Endothelial cell (in vitro differentiated cells): ENCODE measurements at places on chromosomes 11 and 22.

GRCh38 chr22:28728621-28729313 is 12.9 kb downstream of the CHEK2 start:
- DNase-seq, result no peak

DNA sequence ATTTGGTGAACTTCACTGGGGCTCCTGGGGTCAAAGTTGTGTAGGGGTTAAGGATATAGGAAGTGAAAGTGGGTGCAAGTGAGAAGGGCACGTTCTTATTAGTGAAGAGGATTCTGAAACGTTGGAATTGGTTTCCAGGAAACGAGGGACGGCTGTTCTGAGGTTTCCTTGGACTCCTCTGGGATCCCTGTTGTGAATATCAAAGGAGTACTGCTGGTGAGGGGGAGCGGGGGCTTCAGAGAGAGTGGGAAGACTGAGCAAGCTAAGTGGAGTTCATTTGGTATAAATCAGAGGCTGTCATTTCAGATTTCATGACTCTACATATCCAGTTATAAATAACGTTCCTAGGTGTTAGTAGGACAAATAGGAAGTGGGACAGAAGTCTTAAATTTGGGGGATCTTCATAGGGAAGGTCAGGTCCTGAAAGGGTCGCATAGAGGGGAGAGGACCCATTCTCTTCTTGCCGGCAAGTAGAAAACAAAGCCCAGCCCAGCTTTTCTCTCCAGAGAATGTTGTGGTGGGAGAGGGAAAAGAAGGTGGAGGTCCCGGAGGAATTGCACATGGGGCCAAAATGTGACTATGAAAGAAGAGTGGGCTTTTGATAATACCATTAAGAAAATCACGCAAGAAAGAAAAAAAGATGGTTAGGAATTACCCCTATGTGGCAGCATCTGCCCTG is 1.1 kb upstream of the NELL1 start:
- DNase-seq, result no peak

DNA sequence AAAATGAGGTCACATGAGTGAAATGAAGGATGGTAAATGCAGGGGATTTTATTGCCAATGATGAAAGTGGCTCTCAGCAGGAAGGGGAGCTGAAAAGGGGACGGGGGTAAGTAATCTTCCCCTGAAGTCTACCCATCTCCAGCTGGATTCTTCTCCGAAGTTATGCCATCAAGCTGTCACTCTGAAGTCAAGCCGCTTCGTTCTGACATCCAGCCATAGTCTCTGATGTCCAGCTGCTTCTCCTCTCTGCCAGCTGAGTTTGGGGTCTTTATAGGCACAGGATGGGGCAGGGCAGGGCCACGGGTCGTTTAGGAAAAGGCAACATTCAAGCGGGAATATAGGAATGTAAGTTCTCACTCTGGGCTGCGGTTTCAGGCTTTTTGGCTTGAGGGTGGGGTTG is 181.9 kb upstream of the ANO3 start:
- no peak for DNase-seq

- peak; percentile 36 for DNase-seq
Observed at GRCh38 chr11:14413307-14414069, 54.5 kb upstream of the RRAS2 start.

DNA sequence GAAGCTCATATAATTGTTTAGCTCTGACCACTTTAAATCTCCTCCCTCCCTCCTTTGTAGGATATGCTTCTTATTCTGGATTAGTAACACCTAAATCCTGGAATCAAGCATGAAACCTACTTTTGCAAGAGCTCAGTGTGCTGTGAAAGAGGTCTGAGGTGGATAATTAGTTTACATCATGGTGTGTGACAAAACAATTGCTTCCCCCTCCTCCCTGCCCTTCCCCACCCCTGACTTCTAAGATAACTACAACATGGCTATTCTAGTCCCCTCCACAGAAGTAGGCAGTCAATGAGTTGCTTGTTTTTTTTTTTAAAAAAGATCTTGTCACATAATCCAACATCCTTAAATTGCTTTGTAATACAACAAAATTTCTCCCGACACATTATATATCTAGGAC is 314.0 kb downstream of the CADM1 start:
- DNase-seq, result no peak

DNA sequence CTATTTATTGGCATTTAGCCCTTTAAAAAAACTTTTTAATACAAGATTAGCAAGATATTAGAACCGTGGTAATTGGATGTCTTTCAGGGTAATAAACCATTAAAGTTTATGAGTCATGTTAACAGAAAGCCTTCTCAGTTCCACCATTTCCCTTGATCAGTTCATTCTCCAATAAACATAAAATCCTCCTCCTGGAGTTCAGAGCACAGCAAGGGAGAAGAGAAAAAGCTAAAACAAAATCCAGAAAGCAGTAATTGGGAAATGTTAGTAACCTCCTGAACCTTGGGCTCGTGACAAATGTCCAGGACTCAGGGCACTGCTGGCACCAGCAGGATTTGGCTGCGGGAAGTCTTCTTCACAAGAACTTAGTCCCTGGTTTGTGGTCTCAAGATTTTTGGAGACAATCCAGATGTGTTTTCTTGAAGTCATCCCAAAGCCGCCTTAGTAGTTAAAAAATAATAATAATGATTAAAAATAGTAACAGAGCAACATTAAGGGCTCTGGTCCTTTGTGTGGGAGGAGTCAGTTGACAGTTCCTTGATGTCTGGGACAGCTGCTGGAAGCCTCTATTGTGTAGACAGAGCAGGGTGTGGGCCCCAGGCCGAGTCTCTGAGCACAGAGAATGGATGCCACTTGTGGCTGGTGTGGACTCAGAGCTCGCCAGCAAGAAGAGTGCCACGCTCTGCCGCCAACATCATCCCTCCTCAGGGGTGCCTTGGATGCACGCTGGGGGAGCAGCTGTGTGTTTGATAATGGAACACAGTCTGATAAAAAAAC is 43.4 kb upstream of the PITPNB start:
- no peak for DNase-seq

GRCh38 chr11:13288375-13289029 is 10.9 kb downstream of the BMAL1 start:
- DNase-seq, result no peak

DNA sequence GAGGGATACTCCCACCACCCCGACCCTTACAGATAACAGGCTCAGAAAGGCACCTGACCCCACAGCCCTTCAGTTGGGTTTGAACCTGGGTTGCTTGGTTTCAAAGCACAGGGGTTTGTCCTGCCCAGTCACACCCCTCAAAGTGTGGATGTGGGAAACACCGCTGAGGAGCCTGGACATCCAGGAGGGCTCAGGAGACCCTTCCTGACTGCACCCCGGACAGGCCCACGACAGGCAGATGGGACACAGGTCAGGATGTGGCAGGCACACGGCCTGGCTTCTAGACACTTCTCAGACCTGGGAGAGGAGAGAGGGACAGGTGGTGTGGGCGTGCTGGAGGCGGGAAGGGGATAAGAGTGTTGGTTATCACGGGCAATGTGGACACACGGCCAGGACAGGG is 932.3 kb downstream of the BRD1 start:
- DNase-seq, result no peak

DNA sequence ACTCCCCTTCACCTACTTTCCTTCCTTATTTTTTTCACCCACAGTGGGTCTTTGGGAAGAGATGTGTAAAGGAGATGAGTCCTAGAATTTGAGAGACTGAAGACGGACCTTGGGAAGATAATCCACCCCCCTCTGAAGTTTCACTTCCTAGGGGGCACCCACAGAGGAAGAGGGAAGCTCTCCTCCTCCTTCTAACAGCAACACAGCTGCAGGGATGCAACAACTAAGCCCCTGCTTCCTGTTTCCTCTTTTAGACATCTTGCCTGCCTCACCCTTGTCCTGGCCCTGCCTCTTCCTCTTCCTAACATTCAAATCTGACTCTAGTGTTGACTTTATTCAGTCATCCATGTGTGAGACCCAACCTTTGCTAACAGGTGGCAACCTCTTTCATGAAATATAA is 424.6 kb downstream of the BUD13 start:
- DNase-seq, result no peak
